ENCODE measurements at places on chromosomes 7 and 10.

GRCh38 chr7:51228386-51228958 is 88.1 kb downstream of the COBL start:
- DNase-seq: no peak

DNA sequence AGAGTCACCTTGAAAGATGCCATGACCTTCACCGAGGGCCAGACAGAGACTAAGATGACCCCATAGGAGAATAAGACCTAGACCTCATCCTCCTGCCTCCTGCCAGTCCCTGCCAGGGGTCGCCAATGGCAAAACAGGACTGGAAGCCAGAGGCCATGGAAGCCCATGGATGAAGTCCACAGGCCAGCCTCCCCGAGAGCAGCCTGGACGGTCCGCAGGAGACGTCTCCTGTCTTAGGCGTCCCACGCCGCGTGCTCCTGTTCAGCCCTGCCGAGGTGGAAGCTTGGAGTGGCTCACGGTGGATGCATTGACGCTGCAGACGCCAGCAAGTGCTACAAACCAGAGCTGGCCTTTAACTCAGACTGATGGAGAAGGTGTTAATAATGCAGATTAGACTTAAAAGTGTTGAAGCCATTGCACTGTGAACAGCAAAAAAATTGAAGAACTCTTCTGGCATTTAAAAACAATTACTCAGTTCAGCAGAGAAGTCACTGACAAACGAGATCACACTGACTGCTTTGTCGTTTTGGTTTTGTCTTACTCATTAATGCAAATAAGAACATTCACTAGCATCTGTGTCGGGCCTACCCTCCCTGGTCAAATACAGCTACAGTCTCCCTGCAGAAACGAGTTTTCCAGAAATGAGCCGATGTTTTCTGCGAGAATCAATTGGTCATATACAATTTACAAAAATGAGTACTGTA is 38.1 kb upstream of the FAM20C start:
- no peak for DNase-seq

DNA sequence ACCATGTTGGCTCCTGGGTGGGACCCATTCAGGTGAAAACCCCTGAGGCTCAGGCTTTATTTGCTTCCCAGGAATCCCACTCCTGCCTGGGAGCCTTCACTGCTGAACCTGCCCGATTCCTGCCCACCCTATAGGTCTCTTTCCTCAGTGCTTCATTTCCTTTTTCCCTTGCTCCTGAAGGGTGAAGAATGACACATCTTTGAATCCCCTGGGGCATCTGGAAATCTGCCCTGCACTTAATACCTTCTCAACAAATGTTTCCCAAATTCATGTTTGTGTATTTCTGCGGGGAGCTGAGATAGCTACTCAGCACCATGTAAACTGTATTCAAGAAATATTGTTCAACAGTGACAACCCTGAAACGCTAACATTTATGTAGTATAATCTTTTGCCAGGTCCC is 10.3 kb upstream of the PCBD1 start:
- no peak for DNase-seq

DNA sequence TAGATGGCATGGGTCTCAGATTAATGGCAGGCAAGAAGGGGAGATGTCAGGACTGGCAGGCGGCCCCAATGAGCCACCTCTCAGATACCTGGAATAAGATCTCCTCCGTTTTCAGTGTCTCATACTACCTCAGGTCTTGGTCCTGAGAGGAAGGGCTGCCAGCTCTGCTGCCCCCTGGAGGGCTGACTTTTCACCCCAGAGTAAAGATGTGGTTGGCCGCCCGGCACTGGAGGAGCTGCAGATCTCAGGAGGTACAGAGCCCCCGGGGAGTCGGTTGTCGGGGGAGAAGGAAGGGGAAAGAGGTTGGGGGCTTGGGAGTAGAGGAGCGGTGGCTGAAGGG is 642 bp upstream of the COL13A1 start:
- no peak for DNase-seq

GRCh38 chr7:131544449-131545301 is 11.8 kb downstream of the PODXL start:
- DNase-seq: no peak

DNA sequence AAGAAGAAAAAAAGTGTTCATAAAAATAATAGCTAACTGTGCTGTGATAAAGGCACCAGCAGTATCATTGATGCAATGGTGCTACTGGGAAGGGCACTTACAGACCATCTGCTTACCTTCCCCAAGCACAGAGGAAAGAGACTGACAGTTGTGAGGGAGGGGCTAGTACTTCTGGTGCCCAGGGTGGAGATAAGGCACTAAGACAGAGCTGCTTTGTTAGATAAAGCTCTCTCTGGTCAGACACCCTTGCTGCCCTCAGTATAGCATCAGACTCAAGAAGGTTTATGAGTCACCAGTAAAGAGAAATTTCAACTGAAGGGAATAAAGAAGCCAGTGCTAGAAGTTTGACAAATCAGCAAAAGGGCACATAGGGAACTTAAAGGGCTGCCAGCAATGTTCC is 325.6 kb downstream of the HPSE2 start:
- no peak for DNase-seq

DNA sequence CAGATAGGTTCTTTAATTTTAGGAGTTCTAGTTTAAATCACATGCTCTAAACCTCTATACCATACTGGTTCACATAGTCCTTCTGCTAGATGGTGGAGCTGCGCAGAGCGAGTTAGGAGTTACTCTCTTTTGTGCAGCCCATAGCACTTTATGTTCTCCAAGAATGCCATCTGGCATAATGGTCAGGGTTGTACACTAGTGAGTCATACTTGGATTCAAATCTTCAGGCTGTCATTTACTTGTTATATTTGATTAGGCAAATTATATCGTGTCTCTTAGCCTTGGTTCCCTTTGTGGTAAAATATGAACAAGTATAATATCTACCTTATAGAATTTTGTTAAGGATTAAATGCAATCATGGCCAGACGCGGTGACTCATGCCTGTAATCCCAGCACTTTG is 1078.3 kb downstream of the NRG3 start:
- DNase-seq: no peak

GRCh38 chr10:124296121-124296812 is 122.5 kb downstream of the OAT start:
- DNase-seq: no peak

GRCh38 chr7:48046458-48046857 is 11.1 kb downstream of the C7orf57 start:
- no peak for DNase-seq

GRCh38 chr10:125233726-125234125 is 73.4 kb upstream of the CTBP2 start:
- DNase-seq: no peak

GRCh38 chr7:36602511-36602910 is 121.8 kb downstream of the AOAH start:
- no peak for DNase-seq

All from SK-N-MC (cell line).